Stimulated activated CD8-positive, alpha-beta memory T cell treated with anti-CD3 and anti-CD28 coated beads, Interleukin-2, amount 100 ng/mL, for 1 hour (primary cell): ENCODE measurements at places on chromosomes 7 and 10.

GRCh38 chr7:23105086-23105643 lies 420 bp upstream of the KLHL7 start:
- no peak for DNase-seq

GRCh38 chr10:79229071-79229541 lies 118.2 kb upstream of the PPIF start:
- no peak for DNase-seq

DNA sequence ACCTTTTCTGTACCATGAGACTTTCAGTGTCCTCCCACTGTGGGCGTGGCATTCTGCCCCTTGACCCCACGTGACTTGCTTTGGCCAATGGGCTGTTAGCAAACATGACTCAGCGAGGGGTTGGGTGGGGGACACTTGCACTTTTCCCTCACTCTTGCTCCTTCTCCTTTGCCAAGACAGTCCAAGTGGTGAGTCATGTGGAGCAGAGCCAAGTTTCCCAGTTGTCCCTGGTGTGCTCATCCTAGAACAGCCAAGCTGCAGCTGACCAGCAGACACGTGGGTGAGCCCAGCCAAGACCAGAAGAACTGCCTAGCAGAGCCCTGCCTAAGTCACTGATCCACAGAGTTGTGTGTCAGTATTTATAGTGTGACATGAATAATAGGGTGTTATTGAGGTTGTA lies 82.8 kb upstream of the CPXM2 start:
- DNase-seq: no peak

DNA sequence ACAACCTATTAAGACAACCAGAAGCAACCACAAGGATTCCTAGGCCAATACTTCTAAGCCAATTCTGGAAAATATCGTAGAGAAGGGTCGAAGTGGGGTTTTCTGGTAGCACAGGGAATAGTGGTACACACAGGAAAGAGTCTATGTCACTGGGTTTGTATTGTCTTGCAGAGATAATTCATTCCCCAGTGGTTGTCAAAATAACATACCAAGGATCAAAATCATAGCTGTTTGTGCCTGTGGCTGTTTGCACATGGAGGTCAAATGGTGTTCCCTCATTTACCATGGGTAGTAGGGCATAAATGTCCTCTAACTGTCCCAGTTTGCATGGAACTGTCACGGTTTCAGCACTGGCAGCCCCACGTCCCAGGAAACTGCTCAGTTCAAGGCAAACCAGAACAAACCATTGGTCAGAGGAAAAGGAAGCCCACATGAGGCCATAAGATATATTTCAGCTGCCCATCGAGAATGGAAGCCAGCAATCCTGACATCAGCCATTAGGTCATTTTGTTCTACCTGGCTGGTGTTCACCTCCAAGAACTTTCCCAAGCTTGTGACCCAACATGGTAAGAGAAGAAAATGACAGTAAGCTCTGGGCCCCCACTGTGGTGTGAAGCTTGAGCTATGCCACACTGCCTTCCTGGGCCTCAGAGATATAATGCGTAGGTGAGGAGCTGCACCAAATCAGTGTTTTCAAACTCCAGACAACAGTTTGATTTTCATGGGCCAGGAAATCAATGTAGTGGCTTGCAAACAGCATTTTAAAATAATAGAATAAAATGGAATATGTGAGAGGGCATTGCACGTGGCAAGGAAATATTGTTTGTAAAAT lies 53.9 kb upstream of the NFE2L3 start:
- DNase-seq: no peak

GRCh38 chr10:22481687-22482539 lies 136.6 kb downstream of the SPAG6 start:
- no peak for DNase-seq

GRCh38 chr10:17578603-17579002 lies 38.6 kb downstream of the HACD1 start:
- DNase-seq: no peak

GRCh38 chr7:158973440-158973839 lies 117.1 kb downstream of the DYNC2I1 start:
- DNase-seq: peak; percentile 23

DNA sequence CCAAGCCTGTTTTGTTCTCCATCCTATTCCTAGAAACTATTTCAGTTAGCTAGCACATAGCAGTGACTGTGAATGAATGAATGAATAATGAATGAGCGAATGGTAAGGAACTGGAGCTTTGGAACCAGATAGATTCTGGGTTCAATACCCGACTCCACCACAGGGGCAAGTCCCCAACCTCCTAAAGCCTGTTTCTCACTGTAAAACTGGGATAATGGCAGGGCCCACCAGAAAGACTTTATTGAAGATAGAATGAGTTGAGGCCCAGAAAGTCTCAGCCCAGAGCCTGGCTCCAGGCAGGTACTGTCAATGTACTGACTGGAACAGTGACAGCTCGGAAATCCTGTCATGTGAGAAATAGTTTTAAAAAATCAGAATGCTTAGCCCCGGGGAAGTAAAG lies 1.1 kb upstream of the CDH23 start:
- no peak for DNase-seq

DNA sequence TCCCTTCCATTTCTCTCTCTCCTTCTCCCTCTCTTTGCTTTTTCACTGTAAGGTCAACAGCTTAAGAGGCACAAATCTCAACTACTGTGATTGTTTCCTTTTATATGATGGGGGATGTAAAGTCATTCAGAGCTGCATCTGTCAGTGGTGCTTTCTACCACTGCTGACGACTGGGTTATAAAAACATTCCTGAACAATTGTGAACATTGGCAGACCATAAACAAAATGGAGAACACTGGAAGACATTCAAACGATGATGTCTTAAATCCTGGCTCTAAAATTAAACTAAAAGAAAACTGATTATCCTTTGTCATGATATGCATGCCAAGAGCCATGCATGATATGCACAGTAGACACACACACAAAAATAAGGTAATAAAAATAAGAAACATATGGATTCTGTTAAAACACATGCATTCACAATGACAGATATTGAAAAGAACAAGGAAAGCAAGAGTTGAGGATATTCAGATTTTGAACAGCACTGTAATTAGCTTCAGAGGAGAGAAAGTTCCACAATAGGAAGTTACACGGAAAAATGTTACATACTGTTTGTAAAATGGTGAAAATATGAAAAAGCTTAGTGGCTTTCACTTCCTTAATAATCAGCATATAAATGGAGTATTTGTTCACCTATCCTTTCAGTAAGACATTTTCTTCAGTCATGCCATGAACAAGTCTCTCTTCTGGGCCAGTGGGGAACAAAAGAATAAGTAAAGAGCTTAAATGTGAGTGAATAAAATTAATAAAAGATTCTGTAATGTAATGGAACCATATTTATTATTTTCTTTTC lies 89.2 kb downstream of the RNLS start:
- no peak for DNase-seq

GRCh38 chr10:57696641-57697040 lies 571.1 kb downstream of the IPMK start:
- DNase-seq: no peak

GRCh38 chr7:119562839-119563238 lies 710.1 kb upstream of the KCND2 start:
- DNase-seq: no peak

- DNase-seq: no peak
Observed at GRCh38 chr7:112254156-112254555, 47.7 kb downstream of the ZNF277 start.

DNA sequence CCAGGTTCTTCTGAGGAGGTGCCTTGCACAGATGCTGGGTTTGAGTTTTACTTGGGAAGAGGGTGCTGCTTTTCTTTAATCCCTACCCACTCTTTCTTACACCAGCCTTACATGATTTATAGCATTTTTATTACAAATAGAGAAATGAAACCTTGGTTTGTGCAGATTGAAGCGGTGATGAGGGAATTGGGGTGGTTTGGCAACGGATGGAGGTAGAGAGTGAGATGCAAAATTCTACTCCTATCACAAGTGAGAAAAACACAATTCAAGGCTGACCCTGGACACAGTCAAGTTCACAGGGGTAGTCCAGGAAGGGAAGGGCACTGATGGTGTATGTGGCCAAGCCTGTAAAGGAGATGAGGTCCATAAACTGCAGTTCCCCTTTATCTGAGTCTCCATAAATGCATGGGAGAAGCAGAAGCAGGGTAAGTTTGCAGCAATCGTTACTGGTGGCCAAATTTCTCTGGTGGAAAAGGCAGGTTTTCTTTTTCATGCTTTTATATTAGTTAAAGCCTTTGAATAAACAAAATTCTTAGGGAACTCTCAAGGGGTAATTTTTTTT lies 214.3 kb downstream of the JAZF1 start:
- no peak for DNase-seq

GRCh38 chr10:95414016-95414830 lies 123.4 kb upstream of the PDLIM1 start:
- no peak for DNase-seq

GRCh38 chr7:98728555-98728954 lies 111.5 kb downstream of the NPTX2 start:
- no peak for DNase-seq

DNA sequence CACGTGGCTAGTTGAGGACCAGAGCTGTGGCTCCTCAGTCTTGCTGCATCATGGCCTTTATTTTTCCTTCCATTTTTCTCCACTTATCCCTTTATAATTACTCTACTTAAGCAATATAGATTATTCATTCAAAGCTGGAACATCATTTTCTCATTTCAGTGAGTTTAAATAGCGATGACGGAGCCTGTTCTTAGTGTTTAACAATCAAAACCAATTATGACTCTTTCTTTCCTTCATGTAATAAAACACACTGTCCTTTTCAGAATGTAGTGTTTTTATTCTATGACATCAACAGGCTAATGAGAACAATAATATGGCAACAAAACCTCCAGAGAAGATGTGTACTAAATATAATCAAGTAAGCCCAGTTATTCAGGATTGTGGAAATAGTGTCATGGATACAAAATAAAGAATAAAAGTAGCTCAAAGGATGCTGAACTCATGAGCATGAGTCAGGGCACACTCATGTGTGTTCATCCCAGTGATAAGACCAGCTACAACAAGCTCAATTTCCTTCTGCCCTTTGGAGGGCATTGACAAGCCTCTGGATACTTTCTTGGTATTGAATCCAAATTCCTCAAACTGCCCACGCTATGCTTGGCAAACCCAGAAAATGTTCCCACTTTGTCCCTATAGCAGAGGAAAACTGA lies 188.4 kb downstream of the CYP26A1 start:
- DNase-seq: no peak

DNA sequence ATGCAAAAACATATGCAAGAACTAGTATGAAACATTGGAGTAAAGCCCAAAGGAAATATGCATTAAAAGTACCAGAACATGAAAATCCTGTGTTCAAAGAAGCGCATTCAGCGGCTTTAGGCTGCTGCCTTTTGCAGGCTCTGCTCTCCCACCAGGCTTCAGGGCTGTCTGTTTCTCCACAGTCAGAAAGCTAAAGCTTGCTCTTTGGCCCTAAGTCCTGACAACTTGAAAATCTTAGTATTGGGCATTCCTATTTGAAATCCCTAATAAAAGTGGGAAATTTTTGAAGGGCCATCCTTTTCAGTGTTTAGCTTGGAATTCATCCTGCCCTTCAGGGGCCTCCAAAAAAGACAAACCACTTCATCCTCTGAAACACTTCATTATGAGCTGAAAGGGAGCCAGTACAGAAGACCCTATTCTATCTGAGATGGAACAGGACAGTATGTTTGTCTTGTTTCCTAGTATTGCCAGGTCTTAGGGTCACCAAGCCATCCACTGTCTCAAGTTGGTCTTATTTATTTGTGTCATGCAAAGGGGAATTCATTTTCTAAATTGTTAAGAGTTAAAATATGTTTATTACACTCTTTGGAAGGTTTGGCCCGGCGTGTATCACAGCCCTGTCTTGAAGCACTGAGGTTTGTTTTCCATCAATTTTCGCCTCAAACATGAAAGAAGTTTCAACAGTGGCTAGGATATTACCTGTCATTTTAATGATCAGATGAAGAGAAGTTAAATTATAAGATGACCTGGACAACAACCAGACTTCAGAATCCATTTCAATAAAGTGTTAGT lies 326.3 kb upstream of the BMPER start:
- DNase-seq: no peak

GRCh38 chr7:52877240-52877639 lies 158.2 kb upstream of the POM121L12 start:
- no peak for DNase-seq

- DNase-seq: no peak
Observed at GRCh38 chr10:108147346-108147745, 982.8 kb upstream of the SORCS1 start.

DNA sequence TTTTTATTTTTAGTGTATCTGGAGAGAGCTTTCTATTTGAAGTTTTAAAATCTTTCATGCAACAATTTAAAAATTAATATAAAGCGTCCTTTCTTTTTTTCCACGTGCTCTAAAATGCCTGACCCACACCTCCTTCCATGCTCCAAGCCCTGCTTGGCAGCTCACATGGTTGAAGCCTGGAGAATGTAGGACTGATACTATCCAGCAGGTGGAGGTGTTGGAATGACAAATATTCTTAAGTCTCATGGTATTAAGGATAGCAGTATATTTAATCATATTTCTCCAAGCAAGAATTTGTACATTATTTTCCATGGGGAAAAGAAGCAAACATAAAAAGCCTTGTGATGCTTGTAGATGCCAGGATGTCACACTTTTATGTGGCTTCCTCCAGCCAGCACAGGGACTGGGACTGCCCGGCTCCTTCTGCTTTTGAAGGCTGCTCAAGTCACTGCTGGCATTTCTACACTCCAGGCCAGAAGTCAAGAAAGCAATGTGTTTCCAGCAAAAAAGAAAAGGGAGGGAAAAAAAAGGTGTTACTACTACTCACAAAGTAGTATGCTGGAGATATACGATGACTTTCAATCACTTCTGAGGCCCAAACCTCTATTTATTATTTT lies 49.7 kb downstream of the BZW2 start:
- DNase-seq: no peak

DNA sequence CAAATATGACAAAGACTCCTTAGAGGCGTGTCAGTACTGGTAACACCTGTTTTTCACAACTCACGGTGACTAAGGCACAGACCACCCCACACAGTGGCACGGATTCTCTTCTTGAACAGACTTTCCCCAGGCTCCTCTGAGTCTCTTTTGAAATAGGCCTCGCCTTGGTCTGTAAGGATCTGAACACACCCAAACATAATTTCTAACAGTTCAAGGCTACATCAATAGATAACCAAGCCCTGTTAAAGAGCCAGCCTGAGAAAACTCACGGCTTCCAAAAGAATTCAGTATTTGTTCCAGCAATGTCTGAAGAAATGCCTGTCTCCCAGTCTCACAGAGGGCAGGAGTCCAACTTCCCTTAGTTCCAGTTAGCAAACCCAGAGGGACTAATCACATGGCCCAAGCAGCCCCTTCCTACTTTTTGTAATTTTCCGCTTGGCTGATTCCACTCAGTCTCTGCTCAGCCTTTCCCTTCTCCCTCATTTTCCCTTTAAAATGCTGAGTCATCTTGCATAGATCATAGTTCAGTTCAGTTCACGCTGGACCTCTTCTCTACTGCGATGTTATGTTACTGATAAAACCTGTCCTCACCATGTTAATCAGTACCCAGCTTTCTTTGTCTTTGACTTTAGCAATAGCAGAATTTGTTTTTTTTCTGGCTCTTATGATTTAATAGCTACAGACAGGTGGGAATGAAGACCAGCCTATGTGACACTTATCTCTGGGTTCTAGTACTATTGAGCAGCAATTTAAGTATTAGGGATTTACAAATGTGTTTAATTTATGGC lies 22.6 kb upstream of the AKR1C3 start:
- DNase-seq: no peak

- no peak for DNase-seq
Observed at GRCh38 chr10:83654689-83655088, 484.6 kb upstream of the GHITM start.

GRCh38 chr7:48091506-48092433 lies 2.7 kb downstream of the UPP1 start:
- no peak for DNase-seq

- DNase-seq: no peak
Observed at GRCh38 chr7:103988468-103989199, 824 bp downstream of the RELN start.
